Sciatic nerve (tissue), 2 donors: ENCODE measurements at places on chromosomes 5 and 9. TPM values are rescaled to one million over a fixed set of nuclear protein-coding genes. Genes with fewer than 3 reads are reported as not detected.

GRCh38 chr5:173547579-173547978, 68.9 kb downstream of the BOD1 start:
- DNase-seq: no peak

DNA sequence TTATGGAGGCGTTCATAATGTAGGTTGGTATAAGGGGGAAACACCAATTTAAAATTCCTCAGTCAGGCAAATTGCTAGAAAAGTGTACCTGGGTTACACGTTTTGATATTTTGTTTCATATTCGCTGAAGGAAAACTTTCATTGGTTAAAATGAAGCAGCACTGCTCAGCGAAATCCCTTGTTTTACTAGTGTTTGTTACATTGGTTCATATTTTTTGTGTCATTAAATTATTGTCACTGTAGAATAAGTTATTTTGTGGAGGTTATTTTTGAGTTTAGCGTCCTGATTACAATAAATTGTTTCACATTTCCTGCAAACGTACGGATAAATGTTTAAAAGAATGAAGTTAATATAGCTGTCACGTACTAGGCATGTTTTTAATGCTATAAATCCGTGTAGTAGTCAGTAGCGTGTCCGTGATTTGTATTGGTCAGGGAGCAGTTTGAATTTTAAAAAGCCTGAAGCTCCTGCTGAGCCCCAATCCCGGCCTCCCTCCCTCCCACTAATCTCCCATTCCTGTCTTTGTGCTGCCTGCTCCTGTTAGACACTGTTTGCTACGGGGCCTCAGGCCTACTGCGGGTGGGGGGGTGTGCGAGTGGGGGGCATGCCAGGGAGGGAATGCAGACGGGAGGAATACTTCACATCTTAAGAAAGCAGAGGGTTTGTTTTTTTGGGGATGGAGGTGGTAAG, 2.0 kb downstream of the NIPBL start:
- no peak for DNase-seq

SOHLH1 gene
- total RNA-seq: not detected

- no peak for DNase-seq
Observed at GRCh38 chr5:146860213-146860893, 18.2 kb downstream of the PPP2R2B start.

DNA sequence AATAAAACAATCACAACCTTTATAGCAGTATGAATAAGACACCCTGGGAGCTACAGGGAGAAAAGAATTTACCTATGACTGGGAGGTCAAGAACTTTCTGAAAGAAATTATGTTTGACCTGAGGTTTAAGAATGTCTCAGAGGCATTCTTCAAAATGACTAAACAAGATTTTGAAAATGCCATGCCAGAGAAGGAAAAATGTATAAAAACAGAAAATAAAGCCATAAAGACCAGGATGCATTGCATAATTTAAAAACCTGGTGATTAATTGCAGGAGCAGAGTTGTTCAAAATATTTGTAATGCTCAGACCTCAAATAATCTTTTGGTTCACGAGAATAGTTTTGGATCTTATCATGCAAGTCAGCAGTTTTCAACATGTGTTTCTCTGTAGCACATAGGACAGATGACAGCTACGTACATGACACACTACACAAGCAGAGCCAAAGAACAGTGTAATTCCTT, 954.7 kb upstream of the ARRDC3 start:
- DNase-seq: no peak

- no peak for DNase-seq
Observed at GRCh38 chr5:159061834-159062474, 37.8 kb downstream of the EBF1 start.

GRCh38 chr5:84016085-84016484, 295.4 kb upstream of the HAPLN1 start:
- no peak for DNase-seq

GRCh38 chr5:95891499-95891898, 69.0 kb upstream of the GLRX start:
- no peak for DNase-seq

ORM2 gene
- total RNA-seq: not detected

DNA sequence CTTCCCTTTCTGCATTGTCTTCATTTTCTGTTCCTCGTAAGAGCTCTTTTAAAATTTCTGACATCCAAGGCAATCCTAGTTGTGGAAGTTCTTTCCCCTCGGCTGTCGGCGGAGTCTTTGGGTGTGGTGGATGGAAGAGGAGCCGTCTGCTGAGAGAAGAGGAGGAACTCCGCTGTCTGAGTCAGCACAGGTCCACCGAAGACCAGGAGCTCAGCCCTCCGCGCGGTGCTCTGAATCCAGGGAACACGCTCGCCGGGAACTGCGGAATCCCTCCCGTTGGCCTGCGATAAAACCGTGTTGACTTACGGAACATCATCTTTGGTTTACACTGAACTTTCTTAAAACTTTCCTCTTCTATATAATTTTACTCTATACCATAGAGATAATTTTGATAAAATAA, 100.7 kb upstream of the IRX4 start:
- no peak for DNase-seq

- no peak for DNase-seq
Observed at GRCh38 chr9:110007477-110008270, 200.3 kb downstream of the C9orf152 start.

CDH9 gene
- total RNA-seq: not detected

PALM2AKAP2 gene
- total RNA-seq: 19.7 TPM

GRCh38 chr5:61354199-61354598, 22.1 kb downstream of the ZSWIM6 start:
- no peak for DNase-seq

DNA sequence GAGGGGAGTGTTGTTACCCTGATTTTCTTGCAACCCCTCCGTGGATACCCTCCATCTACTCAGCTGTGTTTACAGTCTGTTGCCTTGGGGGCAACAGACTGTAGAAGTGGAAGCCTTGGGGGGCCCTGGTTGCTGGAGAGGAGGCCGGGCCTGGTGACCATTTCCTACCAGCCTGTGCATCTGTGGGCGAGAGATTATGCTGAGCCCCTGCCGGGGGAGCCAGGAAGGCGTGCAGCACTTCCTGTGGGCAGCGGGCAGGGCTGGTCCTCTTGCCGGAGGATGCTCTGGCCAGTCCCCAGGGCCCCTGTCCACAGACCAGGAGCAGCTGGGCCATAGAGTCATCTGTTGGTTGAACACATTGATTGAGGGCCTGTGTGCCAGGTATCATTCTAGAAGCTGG, 11.1 kb downstream of the ERGIC1 start:
- DNase-seq: no peak

ADAMTS13 gene
- total RNA-seq: 4.6 TPM

- no peak for DNase-seq
Observed at GRCh38 chr5:68698025-68698940, 395.5 kb upstream of the SLC30A5 start.

EMB gene
- 17.6 TPM for total RNA-seq

CARD6 gene
- total RNA-seq: 10.9 TPM

GRCh38 chr9:2477755-2478154, 143.8 kb upstream of the VLDLR start:
- no peak for DNase-seq

SLC6A19 gene
- 0.09 TPM for total RNA-seq

- peak; percentile 58 for DNase-seq
Observed at GRCh38 chr9:93297659-93298497, 113.9 kb downstream of the WNK2 start.
